Cardiac fibroblast (primary cell): ENCODE measurements at places on chromosomes 5 and 9.

DNA sequence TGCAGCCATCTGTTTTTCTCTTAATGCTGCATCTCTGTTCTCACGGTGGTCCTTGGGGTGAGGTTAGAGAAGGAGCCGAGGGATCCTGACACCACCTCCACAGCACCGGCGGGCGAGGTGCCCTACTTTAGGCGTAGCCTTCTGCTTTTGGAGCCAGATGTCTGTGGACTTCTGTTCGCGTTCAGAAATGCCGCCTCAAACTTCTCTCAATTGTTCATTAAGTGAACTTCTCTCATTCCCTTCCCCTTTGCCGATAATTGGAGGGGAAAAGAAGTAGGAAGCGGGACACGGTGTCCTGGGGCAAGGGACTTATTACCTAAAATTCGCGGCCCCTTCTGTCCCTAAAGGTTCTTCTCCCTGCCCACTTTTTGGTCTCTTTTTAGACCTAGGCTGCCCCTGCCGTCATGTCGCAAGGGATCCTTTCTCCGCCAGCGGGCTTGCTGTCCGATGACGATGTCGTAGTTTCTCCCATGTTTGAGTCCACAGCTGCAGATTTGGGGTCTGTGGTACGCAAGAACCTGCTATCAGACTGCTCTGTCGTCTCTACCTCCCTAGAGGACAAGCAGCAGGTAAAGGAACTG, 455 bp downstream of the KIF20A start:
- no peak for DNase-seq

DNA sequence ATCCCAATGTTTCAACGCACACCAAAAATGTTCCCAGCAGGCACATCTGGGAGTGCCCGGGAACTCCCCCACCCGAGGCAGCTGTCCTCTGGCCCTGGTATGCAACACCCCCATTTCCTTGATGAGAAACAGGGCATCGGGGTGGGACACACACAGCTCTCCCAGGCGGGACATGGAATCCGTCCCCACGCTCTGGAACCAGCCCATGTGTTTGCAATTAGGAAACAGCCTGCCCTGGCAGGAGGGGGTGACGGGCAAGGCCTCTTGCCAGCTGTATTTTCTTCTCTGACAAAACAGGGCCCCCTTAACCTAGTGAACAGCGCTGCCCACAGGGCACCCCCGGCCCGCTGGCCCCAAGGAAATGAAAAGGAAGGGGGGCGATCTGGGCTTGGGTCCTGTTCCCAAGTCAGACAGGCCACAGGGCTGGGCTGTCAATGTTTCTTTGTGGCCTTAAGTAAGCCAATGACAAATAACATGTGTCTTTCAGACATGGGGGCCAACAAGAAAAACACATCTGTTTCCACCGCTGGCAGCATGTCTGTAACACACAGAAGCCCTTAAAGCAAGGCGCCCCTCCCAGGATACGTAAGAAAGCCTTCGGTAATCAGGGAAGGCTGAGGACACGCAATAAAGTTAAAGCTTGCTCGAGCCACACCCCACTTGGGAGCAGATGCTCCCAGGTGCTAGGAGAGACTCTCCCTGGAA, 125.3 kb downstream of the ROR2 start:
- peak; percentile 85 for DNase-seq

GRCh38 chr9:104820336-104820735, 56.4 kb downstream of the NIPSNAP3B start:
- DNase-seq: no peak

- no peak for DNase-seq
Observed at GRCh38 chr9:7802666-7803065, 3.1 kb upstream of the DMAC1 start.

DNA sequence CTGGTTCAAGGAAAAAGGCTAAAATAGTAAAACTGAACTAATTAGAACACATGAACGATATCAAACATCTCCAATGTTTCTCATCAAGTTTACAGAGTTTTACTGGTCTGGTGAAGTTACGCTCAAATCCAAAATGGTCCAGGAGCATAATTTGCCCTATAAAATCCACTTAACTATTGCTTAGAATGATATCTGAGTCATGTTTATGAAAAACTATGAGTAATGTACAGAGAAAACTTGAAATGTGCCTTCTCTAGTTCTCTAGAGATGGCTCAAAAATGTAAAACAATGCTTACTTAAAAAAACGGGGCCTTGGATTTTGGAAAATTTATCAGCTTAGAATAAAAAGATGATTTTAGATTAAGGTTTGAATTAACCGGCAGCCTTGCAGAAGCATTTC, 108.1 kb downstream of the FBXW11 start:
- DNase-seq: no peak

DNA sequence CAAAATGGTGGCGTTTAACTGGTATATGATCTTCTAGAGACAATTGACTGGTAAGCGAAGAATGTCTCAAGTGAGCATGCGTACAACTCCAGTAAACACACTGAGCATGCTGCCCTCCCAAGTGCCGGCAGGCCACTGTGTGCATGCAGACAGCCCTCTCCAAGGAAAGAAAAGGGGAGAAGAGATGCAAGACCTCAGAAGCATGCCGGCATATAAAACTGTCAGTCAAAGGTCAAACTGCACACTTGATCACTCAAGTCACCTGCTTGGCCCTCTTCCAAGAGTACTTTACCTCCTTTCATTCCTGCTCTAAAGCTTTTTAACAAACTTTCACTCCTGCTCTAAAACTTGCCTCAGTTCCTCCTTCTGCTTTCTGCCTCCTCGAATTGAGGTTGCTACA, 910.2 kb downstream of the TAF11L14 start:
- DNase-seq: no peak

DNA sequence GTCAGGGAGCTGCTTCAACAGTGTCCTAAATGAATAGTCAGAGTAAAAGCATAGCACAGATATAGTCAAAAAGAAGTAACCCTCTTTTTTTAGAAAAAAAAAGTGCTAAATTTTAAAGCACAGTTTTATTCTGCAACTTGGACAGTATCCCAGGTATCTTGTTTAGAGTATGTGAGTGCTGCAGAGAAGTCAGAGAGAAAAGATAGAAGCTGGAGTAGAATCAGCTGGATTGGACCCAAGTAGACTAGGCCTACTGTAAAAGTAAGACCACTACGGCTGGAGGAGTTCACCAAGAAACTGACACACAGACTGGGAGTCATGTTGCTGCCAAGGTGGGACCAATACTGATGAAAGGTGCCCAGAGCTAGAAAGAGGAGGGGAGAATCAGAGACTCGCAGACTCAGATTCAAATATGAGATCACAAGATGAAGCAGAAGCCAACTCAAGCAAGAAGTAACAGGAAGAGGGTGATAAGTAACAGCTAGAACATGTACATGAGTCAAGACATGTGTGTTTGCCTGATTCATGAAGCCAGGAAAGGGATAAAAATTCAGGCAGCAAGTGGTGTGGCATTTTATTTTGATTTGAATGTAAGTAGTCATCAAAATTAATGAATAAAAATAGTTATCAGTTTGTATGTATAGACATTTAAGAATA, 25.6 kb upstream of the TUSC1 start:
- peak; percentile 39 for DNase-seq

DNA sequence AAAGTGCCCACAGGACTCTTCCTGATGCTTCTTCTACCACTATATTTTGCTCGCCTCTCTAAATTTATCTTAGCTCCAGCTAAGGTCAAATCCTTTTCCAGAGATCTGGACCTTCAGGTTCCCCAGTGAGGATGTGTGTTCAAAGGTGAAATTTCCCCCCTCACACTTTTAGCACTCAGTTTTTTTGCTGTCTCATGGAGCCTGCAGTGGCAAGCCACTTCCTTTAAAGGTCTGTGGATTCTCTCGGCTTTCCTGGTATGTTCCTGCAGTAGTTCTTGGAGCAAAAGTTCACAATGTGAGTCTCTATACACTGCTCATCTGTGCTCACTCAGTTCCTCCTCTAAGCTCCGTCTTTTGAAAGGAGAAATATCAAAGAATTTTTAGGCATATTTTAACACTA, 181.4 kb downstream of the LURAP1L start:
- DNase-seq: peak; percentile 22

GRCh38 chr9:131017067-131017466, 8.1 kb downstream of the LAMC3 start:
- no peak for DNase-seq

DNA sequence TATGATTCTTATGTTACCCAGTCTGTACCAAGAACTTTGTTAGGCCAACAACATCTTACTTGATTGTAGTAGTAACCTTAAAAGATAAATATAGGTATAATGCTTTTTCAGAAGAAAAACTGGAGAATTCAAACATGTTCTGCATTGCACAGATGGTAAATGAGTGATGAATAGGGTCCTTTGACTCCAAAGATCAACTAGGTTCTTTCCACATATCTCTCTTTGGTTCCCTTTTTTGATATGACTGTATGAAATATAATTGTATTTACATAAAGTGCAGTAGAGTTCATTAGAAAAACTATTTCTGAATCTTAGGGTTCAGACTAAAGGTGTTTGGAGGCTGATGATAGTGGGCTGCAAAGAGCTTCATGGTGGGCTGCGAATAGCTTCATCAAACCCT, 150.5 kb upstream of the CDKN2B start:
- no peak for DNase-seq

DNA sequence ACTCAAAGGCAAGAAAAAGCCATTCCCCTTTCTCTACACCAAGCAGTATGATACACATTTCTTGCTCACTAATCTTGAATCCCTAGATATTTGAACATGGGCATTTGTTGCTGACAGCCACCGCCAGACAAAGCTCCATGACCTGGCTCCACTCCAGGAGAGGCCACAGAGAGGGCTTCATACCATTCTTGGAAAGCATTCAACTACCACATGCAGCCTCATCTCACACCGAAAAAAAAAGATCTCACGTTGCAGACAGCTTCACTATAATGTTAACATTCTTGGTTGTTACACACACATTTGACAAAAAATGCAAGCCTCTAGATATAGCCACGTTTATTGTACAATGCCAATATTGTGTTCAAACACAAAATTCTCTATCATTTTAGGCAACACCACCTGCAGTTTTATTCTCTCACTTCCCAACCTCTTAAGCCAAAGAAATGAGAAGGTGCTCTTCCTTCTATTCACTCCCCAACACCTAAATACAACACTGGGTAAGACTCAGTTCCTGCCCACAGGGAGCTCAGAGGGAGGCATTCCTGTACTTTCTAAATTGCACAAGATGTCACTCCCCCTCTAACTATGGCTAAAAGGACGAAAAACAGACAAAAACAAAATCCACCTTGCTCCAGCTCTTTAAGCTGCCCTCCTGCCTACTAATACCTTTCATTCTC, 222.4 kb downstream of the TSSK1B start:
- DNase-seq: peak; percentile 85

- DNase-seq: peak; percentile 47
Observed at GRCh38 chr5:10469253-10470050, 27.8 kb downstream of the ROPN1L start.

- peak; percentile 86 for DNase-seq
Observed at GRCh38 chr9:5586391-5586802, 42.5 kb upstream of the RIC1 start.

DNA sequence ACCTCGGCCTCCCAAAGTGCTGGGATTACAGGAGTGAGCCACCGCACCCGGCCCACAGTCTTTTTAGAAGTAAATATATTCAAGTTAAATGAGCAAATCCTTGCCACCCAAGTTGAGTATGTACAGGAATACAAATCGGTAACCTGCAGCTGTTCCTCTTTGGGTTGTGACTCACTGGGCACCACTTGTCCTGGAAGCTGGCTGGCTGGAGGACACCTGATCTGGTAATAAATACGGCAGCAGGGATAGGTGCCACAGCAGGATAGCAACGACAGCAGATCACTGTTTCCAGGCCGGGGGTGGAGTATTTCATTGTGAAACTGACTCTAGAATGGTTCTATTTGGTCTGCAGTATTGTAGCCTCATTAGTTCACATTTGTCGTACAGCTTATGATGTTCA, 35.7 kb upstream of the SLC36A2 start:
- no peak for DNase-seq
